ENCODE measurements at places on chromosomes 12 and 14.

DNA sequence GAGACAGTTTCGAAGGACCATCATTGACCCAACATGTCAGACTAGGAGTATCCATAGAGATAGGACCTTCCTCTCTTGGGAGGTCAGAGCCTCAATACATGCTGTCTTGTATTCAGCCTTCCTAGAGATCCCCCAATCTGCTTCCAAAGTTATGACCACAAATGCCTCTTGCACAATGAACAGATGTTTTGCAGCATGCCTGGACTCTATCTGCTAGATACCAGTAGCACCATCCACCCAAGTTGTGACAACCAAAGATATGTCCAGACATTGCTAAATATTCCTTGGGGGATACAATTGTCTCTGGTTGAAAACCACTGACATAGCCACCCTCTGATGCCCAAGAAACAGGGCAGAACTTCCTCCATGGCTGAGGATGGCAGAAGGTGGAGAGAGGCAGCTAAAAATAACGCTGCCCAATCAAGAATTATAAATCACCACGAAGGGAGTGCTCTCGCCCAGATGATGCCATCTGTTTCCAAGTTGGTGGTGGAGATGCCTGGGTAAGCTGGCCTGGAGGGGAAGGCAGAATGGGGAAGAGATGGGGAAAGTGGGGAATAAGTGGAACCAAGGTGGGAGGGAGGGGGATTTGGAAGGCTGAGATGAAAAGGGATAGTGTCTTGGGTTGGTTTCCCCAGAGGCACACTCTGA lies 42.9 kb upstream of the NOS1 start:
- DNase-seq = no peak

DNA sequence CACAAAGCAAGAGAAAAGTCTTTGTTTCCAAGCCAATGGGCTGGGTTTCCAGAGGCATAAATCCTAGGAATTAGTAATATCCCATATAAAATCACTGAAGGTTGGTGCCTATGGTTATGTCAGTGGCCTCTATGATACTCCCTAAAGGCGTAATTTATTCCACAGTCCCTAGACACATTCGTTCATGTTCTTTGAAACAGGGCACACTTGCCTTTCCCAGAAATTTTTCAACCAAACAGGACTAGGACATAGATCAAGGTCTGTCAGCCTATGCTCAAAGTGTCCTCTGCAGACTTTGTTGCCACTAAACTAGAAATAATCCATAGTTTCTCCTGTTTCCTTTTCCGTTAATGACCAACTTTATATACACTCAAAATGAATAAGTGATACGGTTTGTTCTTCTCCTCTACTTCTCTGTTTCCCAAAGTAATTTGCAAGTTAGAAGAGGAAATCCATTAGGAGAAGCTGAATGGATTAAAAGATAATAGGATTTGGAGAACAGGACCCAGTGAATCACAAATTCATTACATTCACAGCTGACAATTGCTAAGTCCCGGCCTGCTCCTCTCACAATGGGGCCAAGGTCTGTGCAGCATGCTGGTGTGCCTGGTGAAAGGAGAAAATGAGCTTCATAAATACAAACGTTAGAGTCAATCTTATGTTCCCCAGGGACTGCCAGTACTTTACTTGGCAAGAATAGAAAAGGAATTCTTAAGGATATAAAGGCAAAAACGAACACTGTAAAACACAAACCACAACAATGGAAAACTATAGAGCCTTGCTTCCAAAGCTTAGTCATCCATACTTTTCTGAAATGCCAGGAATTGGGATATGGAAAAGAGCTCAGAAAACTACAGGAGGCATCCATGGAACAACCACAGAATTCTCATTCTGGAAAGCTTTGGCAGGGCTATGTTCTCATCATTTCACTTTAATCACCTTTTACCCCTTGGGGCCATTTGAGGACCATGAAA lies 966.2 kb downstream of the NRXN3 start:
- DNase-seq = no peak

- DNase-seq = no peak
Observed at GRCh38 chr14:43359317-43359716, 1147.8 kb downstream of the FSCB start.

- no peak for DNase-seq
Observed at GRCh38 chr12:103586132-103586531, 941 bp upstream of the STAB2 start.
